CD4-positive, alpha-beta T cell (primary cell): ENCODE measurements at places on chromosomes 4 and X. TPM values are rescaled to one million over a fixed set of nuclear protein-coding genes. Genes with fewer than 3 reads are reported as not detected.

DNA sequence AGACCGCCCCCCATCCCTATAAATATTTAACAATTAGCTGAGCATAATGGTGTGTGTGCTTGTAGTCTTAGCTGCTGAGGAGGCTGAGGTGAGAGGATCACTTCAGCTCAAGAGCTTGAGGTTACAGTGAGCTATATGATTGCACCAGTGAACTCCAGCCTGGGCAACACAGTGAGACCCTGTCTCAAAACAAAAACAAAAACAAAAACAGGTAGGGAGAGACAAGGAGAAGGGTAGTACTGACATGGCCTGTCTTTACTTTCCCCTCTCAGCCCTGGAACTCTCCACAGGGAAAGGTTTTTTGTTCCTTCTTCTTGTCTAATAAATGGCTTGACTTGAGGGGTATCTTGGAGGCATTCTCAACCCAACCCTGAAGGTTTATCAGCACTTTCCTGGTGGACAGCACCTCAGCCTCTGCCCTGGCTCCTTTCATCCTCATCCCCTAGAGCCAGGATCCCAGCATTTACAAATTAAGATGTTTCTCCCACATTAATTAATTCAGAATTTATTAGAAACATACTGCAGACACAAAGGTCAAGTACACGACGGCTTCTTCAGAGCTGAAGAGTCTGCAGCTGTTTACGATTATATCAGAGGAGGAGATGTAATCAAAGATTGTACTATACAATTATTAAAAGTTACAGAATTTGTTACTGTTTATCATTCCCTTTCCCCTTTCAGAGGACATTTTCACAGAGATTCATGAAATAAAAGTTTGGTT lies 131.8 kb downstream of the AFF1 start:
- no peaks in the 10 kb centered on the region for H3K27me3 ChIP-seq
- no peak overlapping the region for H3K4me3 ChIP-seq
- DNase-seq: no peak
- no peak overlapping the region for H3K27ac ChIP-seq

GRCh38 chrX:153408871-153409351 lies 2.4 kb upstream of the ZFP92 start:
- no peak overlapping the region for H3K27ac ChIP-seq
- peaks cover 15% of the 10 kb centered on the region for H3K4me1 ChIP-seq
- no peak for DNase-seq
- no peaks in the 10 kb centered on the region for H3K36me3 ChIP-seq
- H3K27me3 ChIP-seq: no peaks in the 10 kb centered on the region

- H3K27me3 ChIP-seq: no peaks in the 10 kb centered on the region
- no peak overlapping the region for H3K27ac ChIP-seq
- no peak overlapping the region for H3K4me3 ChIP-seq
- H3K4me1 ChIP-seq: no peaks in the 10 kb centered on the region
- no peaks in the 10 kb centered on the region for H3K36me3 ChIP-seq
- DNase-seq: no peak
These were observed 19.5 kb upstream of the TENM3 start for GRCh38 chr4:182223708-182224107.

Gene TBC1D19
- 4.0 TPM for total RNA-seq

GRCh38 chr4:172323288-172323687 lies 510.1 kb downstream of the GALNTL6 start:
- DNase-seq: no peak
- H3K4me1 ChIP-seq: no peaks in the 10 kb centered on the region
- no peaks in the 10 kb centered on the region for H3K36me3 ChIP-seq

Gene UGT2B17
- total RNA-seq: not detected

DNA sequence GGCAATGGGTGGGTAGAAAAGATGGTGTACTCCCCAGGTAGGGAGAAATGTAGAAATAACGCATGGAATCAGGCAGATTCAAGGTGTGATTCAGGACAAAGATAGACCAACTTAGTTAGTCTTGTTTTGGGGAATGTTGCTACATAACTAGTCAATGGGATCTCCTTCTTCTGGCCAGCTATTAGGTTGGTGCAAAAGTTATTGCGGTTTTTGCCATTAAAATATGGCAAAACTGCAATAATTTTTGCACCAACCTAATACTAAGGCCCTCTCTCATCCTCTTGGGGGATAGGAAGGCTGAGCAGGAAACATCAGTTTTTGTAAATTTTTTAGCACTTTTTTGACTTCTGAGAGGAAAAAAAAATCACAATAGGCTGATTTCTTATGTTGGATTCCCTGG lies 23.2 kb downstream of the CYBB start:
- DNase-seq: no peak
- H3K36me3 ChIP-seq: no peaks in the 10 kb centered on the region

DNA sequence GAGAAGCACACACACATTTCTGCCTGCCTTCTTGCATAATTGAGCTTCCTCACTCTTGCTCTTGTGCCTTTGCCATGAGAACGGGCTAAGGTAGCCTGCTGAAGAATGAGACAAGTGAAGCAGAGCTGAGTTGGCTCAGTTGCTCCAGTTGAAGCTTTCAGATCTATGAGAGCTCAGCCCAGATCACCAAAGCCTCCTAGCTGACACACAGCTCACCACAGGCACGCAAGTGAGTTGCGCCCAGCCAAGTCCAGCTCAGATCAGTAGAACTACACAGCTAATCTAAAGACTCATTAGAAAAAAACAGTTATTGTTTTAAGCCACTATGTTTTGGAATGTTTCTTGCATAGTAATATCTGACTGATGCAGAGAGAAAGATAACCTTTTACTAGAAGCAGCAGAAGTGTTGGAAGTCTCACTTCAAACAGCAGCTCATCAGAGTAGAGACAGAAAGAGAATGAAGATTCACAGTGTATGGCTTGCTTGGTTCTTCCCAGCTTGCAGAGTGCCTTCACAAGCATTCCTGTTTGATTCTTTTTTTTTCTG lies 362.4 kb downstream of the MID1IP1 start:
- H3K36me3 ChIP-seq: no peaks in the 10 kb centered on the region
- no peak overlapping the region for H3K4me3 ChIP-seq
- peaks cover 12% of the 10 kb centered on the region for H3K4me1 ChIP-seq
- DNase-seq: no peak
- no peaks in the 10 kb centered on the region for H3K27me3 ChIP-seq
- H3K27ac ChIP-seq: no peak overlapping the region

Gene PAK3
- total RNA-seq: 1.9 TPM

DNA sequence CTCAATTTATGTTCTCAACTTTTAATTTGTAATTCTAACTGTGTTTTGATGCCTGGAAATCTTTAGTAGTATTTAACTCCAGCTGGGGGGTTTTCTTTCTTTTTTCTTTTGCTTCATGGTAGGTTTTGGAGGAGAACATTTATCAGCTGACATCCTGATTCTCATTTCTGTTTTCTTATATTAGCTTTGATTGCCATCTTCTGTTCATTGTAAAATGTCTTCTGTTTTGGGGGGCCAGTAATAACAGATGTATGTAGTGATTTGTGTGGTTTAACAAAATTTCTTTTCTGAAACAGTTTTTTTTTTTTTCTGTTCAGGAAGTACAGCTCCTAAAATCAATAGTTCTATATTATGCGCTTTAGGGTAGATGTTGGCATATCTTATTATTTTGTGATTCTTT lies 182.2 kb downstream of the GABRB1 start:
- H3K4me3 ChIP-seq: no peak overlapping the region
- H3K36me3 ChIP-seq: no peaks in the 10 kb centered on the region
- H3K27me3 ChIP-seq: no peaks in the 10 kb centered on the region
- no peak for DNase-seq
- H3K27ac ChIP-seq: no peak overlapping the region

GRCh38 chrX:71604141-71604540 lies 14.2 kb downstream of the CXCR3 start:
- H3K4me1 ChIP-seq: peaks cover 37% of the 10 kb centered on the region
- H3K4me3 ChIP-seq: no peak overlapping the region
- DNase-seq: no peak
- H3K36me3 ChIP-seq: peaks cover 43% of the 10 kb centered on the region
- H3K27ac ChIP-seq: no peak overlapping the region
